ENCODE measurements at places on chromosomes 5 and 9.
A peak's percentile ranks its signal among the peaks of the same experiment; 100 is the strongest.

DNA sequence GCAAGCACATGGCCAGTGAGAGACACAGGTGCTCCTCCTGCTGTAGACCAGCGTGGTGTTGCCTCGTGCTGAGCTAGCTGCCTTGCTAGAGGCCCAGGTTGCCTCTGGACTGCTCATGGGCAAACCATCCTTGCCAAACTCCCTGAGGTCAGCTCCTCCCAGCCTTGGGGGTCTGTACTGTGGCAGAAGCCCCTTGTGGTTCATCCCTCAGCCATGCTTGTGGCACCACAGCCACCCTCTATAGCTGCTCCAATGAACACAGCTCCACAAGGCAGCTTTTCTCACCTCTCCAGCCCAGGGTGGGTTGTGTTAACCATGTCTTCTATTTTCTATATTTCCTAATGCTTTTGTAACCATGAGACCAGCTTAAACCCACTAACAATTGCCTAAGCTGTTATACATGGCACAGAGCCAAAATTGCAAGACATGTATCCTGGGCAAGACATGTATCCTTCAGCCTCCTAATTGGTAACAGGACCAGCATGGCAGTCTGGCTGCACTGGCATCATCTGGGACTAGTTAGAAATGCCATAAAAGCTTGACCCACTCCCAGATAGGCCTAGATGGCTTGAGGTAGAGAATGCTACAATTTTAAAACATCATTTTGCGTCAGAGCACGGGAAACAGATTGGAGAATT, 183.1 kb upstream of the S1PR3 start:
- DNase-seq, result peak; percentile 4

DNA sequence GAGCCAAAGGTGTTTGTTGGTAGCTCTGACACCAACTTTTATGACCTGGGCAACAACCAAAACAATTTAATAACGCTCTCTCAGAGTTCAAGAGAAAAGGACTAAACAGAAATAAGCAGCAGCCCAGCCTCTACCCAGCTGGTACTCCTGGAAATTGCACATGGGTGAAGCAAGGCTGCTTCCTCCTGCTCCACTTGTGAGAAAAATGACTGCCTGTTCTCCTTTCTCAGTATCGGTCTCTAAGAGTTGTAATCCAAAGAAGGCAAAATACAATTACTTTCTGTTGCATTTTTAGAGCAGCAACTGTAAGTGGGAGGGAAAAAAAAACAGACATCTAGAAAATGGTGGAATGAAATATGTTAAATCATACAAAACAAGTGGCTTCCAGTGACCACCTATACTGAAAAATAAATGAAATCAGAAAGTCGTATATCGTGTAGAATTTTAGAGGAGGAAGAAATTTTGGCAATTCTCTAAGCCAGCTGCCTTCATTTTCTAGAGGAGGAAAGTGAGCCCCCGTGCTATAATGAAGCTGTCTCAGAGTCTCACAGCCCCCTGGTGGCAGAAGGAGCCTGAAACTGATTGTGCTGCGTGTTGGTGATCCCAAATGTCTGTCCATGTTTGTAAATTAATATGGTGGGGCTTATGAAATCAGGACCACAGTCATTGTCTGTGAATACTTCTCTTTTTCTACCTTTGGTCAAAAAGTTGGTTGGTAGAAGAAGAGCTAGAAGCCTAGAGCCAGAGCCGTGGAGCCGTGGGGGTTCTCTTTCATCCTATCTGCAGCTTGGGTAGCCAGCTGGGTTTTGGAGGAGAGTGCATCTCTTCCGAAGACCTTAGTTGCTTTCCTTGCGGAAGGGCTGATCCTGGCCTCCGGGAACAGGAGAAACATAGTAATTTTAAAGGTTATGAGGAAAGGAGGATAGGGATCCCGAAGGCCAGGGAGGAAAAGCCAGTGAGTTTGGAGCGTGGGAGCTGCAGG, 139.9 kb downstream of the PIP5K1B start:
- DNase-seq, result peak; percentile 62

DNA sequence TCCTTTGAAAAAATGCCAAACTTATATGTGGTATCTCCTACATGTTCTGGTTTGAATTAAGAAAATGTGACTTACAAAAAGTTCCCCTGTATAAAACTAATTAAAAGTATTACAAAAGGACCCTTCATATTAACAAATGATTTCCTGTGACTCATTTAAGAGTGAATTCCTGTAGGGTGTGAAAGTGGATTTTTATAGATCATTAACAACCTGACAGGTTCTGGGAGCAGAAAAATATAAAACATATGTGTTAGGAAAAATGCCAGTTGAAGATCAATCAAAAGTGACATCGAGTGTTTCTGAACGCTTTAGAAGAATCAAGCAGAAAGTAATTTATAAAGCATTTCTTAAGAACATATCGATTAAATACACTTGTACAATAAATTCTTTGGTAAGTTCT, 35.5 kb downstream of the CAMK4 start:
- no peak for DNase-seq

DNA sequence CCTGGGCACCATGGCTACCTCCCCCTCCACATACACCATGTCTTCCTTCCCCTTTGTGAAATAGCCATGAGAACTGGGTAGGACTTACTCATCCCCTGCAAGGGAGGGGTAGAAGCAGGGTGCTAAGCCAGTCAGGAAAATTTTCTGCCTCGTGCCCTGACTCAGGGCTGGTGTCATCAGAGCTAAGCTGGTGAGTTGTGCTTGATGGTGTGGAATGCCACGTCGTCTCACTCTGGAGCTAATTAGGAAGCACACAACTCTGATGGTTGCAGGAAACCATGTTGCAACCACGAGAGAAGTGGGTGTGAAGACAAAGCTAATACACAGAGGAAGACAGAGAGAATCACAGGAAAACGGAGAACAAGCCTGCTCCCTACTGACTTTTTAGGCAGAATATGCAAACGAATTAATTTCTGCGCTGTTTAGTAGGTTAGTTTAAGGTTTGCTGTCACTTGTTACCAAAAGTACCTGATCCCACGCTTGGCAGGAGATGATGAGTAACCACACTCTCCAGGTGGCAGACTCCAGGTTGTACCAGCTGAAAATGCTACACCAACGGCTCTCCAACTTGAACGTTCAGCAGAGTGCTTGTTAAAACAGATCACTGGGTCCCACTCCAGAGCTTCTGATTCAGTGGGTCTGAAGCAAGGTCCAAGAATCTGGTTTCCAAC, 54.5 kb downstream of the STK10 start:
- peak; percentile 97 for DNase-seq

- no peak for DNase-seq
Measured at GRCh38 chr5:1028481-1029281, 20.1 kb downstream of the NKD2 start.

GRCh38 chr5:96026406-96027041, 64.9 kb upstream of the ELL2 start:
- no peak for DNase-seq

DNA sequence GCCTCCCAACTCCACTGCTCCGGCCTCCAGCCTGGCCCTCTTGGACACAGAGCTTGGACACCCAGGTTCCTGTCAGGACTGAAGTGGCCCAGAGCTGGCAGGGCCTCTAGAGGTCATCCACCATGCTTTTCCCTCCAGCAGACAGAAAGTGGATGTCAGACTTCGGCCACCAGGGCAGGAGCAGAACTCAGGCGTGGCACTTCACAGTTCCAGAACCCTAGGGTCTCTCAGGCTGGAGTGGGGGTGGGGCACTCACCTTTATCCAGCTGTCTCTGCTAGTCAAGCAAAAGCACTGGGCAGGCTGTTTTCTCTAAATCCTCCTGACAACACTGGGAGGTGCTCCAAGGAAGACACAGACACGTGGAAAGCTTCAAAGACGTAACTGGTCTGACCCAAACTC, 35.6 kb upstream of the N4BP3 start:
- DNase-seq, result no peak

DNA sequence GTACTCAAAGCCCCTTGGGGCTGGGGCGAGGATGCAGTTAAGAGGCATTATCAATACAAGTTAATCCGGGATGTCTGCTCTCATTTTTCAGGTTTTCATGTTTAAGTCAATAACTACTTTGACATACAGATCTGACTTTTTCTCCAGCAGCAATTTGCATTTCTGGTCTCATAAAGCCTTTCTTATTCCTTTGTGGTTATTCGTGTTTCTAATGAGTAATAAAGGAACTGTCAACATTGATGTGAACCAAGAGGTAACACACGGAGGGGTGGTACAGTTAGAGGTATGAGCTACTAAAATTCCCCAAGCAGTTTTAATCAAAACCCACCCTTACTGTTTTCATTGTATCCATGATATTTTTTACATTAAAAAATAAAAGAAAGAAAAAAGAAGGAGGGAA, 138.0 kb upstream of the NFIB start:
- no peak for DNase-seq

GRCh38 chr5:52799983-52800393, 12.3 kb downstream of the ITGA1 start:
- peak; percentile 96 for DNase-seq
